ENCODE measurements at places on chromosomes 6 and 20. TPM values are rescaled to one million over a fixed set of nuclear protein-coding genes. Genes with fewer than 3 reads are reported as not detected.
A peak's percentile ranks its signal among the peaks of the same experiment; 100 is the strongest.

The LAMA2 gene
- total RNA-seq: 58.1 TPM

The FGD2 gene
- total RNA-seq: 287 TPM

The PTCRA gene
- 15.5 TPM for total RNA-seq

The MEI4 gene
- total RNA-seq: not detected

- no peaks in the 10 kb centered on the region for H3K27me3 ChIP-seq
- H3K4me3 ChIP-seq: peak overlapping the region; percentile 21
- peak; percentile 78 for DNase-seq
- peaks cover 8% of the 10 kb centered on the region for H3K36me3 ChIP-seq
- no peak overlapping the region for H3K27ac ChIP-seq
- H3K4me1 ChIP-seq: no peaks in the 10 kb centered on the region
These were observed 1.7 kb downstream of the TULP4 start for GRCh38 chr6:158313989-158314388.

GRCh38 chr6:10719296-10719963 lies 3.4 kb upstream of the TMEM14C start:
- no peaks in the 10 kb centered on the region for H3K36me3 ChIP-seq
- peaks cover 39% of the 10 kb centered on the region for H3K4me1 ChIP-seq

GRCh38 chr6:159913375-159913774 lies 22.6 kb downstream of the MAS1 start:
- peaks cover 5% of the 10 kb centered on the region for H3K27me3 ChIP-seq
- H3K27ac ChIP-seq: no peak overlapping the region
- DNase-seq: no peak
- H3K4me3 ChIP-seq: no peak overlapping the region
- H3K4me1 ChIP-seq: no peaks in the 10 kb centered on the region

DNA sequence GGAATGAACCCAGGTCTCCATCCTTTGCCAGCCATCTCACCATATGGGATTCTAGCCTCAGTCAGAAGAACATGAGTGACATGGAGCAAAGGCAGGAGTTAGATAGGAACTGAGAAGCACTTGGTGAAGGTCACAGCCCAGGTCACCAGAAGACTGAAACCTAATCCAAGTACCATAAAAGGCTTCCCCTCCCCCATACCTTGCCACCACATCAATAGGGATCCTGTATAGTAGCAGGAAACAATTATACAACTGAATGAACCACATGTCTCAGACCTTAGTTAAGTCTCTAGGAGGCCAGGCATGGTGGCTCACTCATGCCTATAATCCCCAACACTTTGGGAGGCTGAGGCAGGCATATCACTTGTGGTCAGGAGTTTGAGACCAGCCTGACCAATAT lies 49.6 kb downstream of the KIZ start:
- H3K27ac ChIP-seq: peak overlapping the region; percentile 31
- H3K27me3 ChIP-seq: no peaks in the 10 kb centered on the region
- H3K36me3 ChIP-seq: no peaks in the 10 kb centered on the region
- H3K4me1 ChIP-seq: no peaks in the 10 kb centered on the region
- no peak for DNase-seq

- H3K4me1 ChIP-seq: no peaks in the 10 kb centered on the region
- no peaks in the 10 kb centered on the region for H3K27me3 ChIP-seq
- DNase-seq: no peak
- H3K36me3 ChIP-seq: no peaks in the 10 kb centered on the region
These were observed 27.7 kb downstream of the HAO1 start for GRCh38 chr20:7912551-7912950.

DNA sequence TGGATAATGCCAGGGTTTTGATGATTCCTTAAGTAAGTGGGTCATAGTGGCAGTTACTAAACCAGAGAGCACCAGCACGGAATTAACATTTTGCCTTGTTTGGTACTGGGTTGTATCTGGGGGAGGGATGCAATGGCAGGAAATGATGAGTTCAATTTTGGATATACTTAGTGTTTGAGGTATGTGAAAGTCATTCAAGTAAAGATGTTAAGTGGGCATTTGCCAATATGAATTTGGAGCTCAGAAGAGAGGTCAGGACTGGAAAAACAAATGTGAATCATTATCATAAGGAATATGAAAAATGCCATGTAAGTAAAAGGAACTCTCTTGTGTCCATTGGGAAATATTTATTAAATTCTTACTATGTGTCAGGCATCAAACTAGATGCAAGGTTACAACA lies 6.2 kb downstream of the PXT1 start:
- no peaks in the 10 kb centered on the region for H3K36me3 ChIP-seq
- no peaks in the 10 kb centered on the region for H3K27me3 ChIP-seq
- no peak overlapping the region for H3K4me3 ChIP-seq
- DNase-seq: no peak
- H3K27ac ChIP-seq: no peak overlapping the region

Data from spleen (tissue), 13 donors.